ENCODE measurements at places on chromosomes 7 and 10.
A peak's percentile ranks its signal among the peaks of the same experiment; 100 is the strongest.

GRCh38 chr10:112314822-112315474 is 31.7 kb downstream of the TECTB start:
- peak; percentile 7 for DNase-seq

- DNase-seq: no peak
Observed at GRCh38 chr10:75660823-75661222, 229.4 kb downstream of the LRMDA start.

GRCh38 chr7:2612445-2613097 is 19.2 kb upstream of the TTYH3 start:
- no peak for DNase-seq

GRCh38 chr10:3104251-3104918 is 37.0 kb downstream of the PFKP start:
- DNase-seq: no peak

GRCh38 chr10:60031183-60031582 is 124.8 kb upstream of the CCDC6 start:
- no peak for DNase-seq

GRCh38 chr10:13871776-13872175 is 285.0 kb downstream of the PRPF18 start:
- no peak for DNase-seq

GRCh38 chr7:153408360-153409335 is 643.5 kb upstream of the DPP6 start:
- DNase-seq: no peak

GRCh38 chr7:17339139-17339538 is 40.7 kb downstream of the AHR start:
- no peak for DNase-seq

- no peak for DNase-seq
Observed at GRCh38 chr7:44664780-44665461, 58.5 kb downstream of the OGDH start.

DNA sequence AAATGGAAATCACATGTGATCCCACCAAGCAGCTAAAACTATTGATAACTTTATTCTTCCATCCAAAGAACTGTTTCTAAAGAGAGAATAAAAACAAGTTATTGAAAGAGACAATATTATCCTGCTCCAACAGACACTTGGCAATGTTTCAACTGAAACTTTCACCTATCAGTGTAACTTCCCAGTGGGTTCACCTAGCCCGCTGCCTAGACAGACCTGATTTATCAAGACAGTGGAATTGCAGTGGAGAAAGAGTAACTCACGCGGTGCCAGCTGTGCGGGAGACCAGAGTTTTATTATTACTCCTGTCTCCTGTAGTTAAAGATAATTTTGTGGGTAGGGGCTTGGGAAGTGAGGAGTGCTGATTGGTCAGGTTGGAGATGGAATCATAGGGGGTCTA is 199.8 kb downstream of the AHR start:
- DNase-seq: no peak

DNA sequence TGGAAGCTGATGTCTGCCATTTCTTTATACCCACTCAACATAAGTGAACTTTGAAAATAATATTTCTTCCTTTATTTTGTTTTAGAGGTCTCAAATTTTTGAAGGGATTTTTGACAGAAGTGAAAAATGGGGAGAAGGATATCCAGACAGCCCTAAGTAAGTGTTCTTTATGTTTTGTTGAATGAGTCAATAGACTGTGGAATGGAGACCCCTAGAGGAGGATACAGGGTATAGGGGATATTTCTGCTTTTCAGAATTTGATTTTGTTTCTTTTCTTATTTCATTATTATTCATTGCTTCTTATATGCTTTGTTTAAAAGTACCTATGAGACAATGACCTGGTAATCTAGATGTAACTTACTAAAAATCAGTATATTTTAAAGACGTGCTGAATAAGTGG is 34.4 kb downstream of the PLEKHA8 start:
- no peak for DNase-seq

DNA sequence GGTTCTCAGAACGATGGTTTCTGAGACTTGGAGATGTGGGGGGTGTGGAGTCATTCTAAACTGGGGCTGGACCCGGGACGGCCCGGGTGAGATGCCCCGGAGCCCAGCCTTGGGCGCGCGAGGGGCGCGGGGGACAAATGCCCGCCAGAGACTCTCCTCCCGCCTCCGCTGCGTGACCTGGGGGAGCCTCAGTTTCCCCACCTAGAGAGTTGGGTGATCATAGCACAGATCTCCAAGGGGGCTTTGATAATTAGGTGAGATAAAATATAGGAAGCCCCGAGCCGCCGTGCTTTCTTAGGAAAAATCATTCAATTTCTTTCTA is 658 bp upstream of the FZD8 start:
- no peak for DNase-seq

DNA sequence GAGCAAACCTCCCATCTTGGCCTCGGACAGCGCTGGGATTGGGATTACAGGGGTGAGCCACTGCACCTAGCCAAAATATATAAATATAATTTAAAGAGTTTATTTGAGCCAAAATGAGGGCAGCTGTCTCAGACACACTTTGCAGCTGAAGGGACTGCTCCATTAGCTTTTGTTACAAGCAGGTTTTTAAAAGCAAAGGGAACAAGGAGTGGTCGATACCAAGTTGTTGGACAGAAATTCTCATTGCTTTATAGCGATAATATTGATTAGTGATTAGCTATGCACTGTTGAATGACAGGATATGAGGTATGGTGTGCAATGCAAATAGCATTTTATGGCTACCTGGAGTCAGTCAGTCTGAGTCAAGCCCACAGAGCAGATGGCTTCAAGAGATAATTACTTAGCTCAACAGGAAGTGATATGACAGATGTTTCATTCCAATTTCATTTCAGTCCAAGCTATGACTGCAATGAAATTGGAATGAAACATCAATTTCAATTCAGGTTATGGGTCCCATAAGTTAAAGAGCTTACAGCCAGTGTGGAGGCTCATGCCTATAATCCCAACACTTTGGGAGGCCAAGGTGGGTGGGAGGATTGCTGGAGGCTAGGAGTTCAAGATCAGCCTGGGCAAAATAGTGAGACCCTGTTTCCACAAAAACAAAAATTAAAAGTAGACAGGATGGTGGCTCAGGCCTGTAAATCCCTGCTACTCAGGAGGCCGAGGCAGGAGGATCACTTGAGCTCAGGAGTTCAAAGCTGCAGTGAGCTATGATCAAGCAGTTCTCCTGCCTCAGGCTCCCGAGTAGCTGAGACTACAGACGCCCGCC is 23.1 kb downstream of the TYW1 start:
- no peak for DNase-seq

DNA sequence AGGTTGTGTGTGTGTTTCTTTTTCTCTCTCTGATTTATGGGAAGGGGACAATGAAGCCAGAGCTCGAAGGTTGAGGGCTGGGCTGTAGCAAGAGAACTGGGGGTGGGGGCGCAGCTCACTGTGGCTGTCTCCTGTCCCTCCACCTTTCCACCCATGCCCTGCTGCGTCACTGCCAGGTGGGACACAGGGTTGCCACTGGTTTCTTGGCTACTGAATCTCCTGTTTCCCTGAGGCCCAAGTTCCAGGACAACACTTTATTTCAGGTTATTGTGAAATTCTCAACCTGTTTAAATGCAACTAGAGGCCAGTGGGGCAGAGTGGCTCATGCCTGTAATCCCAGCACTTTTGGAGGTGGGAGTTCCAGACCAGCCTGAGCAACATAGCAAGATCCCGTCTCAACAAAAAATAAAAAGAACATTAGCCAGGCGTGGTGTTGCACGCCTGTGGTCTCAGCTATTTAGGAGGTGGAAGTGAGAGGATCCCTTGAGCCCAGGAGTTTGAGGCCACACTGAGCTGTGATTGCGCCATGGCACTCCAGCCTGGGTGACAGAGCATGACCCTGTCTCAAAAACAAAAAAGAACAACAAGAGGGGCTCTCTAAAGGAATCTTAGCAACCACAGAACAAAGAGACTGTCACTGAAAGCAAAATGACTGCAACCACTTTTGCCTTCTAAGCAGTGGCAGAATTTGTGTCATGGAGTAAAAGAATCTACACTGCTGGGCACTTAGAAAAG is 22.6 kb downstream of the TBATA start:
- DNase-seq: no peak

GRCh38 chr7:157671358-157672255 is 334.8 kb downstream of the DNAJB6 start:
- DNase-seq: no peak

Data from stimulated activated CD8-positive, alpha-beta memory T cell treated with anti-CD3 and anti-CD28 coated beads, Interleukin-15, amount 100 ng/mL, for 4 hours (primary cell).